ENCODE measurements at places on chromosomes 5 and 9.
A peak's percentile ranks its signal among the peaks of the same experiment; 100 is the strongest.

DNA sequence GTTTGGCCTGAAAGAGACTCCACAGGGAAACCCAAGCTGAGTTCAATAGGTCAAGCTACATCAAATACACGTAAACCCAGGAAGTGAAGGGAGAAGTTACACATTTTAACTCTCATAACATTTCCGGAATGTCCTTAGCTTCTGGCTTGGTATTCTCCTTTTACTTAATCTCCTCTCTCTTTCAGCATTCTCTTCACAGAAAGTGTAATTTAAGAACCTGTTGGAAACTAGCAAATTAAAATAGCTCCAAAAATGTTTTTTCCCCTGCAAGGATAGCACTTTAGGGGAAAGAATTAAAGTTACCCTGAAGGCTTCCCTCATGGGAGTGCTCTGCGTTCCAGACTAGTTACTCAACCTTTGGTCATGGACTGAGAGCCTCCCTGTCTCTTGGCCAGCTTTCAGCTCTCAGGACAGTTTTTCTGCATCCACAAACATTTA is 292.7 kb upstream of the TARS1 start:
- DNase-seq = no peak

DNA sequence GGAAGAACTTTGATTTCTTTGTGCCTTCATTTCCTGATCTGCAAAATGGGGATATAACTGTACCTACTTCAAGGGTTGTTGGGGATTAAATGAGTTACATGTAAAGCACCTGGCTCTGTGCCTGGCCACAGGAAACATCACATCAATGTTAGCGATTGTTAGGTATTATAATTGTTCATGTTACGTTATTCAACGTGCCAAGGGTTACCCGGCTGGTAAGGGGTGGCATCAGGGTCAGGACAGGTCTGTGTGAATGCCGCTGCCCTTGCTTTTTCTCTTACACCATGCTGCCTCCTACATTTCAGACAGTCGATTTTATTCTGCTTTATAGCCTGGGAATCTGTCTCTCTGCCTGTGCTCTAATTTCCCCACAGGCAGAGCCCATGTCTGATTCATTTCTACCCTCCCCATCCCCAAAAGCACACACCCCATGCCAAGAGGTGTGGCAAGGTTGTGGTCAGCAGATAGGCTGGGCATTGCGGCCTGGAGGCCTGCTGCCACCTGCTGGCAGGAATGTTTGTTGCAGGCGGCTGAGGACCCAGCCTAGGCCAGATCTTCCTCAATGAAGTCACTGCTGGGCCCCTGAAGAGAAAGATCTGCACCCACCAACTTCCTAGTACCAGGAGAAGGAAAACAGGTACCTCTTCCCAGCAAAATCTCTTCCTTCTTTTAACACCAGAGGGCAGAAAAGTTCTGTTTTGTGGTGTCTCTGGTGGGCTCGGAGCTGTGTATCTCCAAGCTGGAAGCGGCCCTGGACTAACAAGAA is 5.3 kb downstream of the ANKS6 start:
- peak; percentile 61 for DNase-seq

DNA sequence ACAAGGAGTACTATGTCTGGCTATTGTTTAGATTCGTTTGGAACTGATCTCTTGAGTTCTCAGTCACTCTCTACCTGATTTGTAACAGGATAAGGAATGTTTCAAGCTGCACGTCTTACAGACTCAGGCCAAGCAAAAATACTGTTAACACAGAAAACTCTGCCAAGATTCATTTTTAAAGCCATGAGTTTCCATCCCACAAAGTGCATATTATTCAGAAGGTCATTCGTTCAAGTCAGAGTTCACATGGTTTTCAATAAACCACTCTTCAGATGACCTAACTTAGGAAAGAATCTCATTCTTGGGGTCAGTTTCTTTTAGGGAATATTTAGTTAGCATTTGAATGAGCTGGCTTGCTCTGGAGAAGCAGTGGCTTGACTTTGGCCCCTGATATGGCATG is 49.3 kb downstream of the F2R start:
- no peak for DNase-seq

DNA sequence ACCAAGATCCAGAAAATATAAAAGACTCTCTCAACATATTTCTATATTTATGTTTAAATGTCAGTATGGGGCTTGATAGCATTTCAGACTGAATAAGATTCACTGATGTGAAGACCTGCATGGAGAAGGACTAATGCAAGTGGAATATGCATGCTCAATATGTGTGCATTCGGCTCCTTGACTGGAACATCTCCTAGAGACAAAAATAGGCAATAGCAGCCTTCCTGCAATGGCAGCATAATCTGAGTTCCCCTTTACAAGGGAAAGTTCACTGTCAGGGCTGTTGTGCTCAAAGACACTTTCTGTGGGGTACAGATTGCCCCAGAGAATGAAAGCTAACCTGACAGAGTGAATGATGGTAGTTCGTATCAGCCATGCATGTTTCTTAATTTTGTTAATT is 42.4 kb downstream of the STARD4 start:
- DNase-seq = no peak

- no peak for DNase-seq
These were observed 227.8 kb upstream of the CDH9 start for GRCh38 chr5:27266184-27266583.

DNA sequence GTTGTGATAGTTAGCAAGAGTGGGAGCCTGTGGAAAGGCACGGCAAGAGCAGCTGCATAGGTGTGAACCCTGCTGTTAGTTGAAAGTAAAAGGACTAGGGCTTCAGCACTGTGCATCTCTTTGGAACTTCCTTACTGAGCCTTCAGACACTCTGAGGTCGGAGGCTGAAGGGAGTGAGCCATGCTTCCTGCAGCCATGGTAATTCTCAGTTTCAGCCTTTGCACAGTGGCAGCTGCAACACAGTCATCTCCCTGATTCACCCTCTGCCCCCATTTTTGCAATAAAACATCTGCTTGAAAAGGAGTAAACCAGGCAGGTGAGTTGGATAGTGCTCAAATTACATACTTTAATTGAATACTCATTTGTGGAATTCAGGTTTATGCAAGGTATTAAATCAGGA is 6.5 kb upstream of the TLE4 start:
- DNase-seq = no peak

DNA sequence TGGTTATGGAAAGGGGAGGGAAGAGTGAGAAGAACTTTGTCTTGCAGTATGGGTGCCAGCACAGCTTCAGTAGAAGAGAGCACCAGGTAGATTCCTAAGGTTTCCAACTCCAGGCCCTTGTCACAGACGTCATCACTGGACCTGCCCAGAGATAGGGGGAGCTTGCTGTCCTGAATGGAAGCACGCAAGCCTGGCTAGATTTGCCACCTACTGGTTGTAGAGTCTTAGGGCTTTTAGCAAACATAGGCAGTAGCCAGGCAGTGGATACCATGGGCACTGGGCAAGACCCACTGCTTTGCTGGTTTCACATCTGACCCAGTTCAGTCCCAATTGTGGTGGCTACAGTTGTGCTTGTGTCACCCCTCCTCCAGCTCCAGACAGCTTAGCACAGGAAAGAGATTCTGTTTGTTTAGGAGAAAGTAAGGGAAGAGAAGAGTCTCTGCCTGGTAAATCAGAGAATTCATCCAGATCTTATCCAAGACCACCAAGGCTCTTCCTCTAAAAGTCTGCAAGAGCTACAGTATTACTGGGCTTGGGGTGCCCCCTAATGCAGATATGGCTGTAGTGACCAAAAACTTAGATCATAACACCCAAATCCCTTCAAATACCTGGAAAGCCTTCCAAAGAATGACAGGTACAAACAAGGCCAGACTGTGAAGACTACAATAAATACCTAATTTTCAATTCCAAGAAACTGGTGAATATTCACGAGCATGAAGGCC is 158.9 kb downstream of the HINT1 start:
- no peak for DNase-seq

- no peak for DNase-seq
These were observed 1371.0 kb upstream of the CDH6 start for GRCh38 chr5:29822521-29822920.

DNA sequence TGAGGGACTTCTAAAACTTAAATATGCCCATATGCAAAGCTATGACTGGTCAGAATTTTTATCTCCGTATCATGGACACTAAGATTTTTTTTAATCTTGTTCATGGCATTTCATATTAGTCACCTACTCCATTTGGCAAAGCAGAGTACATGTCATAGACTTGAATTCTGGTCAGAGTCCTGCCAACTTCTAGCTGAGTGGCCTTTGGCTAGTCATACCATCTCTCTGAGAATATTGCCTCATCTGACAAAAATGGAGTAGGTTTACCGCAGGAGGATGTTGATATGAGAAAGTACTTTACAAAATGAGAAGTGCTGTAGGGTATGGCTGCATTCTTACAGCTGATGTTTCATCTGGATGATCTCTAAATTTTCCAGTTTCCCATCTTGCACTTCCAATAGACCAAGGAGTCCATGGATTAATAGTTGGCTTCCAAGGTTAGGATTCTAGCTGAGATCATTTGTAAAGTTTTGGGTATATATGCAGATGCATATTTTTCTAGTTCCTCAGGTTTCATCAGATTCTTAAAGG is 150.8 kb upstream of the NR3C1 start:
- no peak for DNase-seq

DNA sequence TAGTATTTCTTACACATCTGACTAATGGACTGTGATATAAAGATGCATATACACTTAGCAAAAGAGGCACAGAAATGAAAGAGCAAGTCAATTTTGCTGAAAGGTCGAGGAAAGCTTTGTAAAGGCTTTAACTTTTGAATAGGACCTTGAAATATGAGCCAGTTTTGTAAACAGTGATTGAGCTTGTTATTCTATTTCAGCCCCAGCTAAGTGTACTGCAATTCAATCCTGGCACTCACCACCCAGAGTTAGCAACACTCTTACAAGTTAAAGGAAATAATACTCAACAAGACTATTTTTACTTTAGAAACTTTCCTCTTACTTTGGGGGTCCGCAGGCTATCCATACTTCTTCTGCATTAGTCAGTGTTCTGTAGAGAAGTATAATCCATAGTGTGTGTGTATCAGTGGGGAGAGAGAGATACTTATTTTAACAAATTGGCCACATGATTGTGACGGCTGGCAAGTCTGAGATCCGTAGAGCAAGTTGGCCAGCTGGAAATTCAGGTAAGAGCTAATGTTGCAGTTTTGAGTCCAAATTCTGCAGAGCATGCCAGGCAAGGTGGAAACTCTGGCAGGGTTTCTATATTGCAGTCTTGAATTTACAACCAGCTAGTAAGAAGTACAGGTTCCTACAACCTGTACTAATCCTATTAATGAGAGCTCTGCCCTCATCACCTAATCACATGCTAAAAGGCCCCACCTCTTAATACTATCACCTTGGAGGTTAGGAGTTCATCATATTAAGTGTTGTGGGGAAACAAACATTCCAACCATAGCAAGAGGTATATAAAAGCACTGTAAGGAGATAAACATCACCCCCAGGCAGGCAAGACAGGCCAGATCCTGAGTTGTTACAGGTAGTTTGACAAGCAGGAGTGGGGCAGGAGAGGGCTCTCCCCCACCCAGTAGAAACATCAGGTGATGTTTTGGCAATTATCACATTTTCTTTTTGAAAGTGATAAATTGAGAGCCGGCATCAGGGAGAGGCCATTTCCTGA is 33.6 kb downstream of the IL7R start:
- DNase-seq = no peak

DNA sequence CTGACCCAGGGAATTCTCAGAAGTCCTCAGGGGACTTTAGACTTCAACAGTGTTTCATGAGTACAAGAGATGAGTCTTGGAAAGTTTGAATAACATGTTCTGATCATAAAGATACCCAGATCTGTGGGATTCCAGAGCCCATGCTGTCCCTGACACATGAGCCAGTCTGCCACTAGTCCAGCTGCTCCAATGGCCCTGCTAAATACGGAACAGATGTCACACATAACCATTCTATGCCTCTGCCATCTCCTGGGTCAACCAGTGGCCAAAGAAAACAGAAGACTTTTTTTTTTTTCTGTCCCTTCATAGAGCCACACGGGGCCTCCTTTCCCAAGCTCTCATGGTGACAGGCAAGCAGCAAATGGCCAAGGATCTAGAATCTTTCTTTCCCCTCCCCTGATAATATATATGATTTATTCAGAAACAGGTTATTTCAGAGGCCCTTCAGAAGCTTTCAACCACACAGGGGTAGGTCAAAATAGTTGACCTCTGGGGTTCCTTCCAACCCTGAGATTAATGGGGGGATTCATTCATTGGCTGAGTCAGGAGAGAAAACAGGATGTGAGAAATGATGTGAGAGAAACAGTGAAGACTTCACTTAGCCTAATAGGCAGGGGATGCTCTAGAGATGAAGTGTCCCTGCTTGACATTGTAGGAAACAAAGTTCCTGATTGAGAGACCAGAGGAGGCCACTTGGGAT is 367.7 kb downstream of the CDK5RAP2 start:
- no peak for DNase-seq

- no peak for DNase-seq
These were observed 106.1 kb downstream of the GALNT10 start for GRCh38 chr5:154296525-154297159.

DNA sequence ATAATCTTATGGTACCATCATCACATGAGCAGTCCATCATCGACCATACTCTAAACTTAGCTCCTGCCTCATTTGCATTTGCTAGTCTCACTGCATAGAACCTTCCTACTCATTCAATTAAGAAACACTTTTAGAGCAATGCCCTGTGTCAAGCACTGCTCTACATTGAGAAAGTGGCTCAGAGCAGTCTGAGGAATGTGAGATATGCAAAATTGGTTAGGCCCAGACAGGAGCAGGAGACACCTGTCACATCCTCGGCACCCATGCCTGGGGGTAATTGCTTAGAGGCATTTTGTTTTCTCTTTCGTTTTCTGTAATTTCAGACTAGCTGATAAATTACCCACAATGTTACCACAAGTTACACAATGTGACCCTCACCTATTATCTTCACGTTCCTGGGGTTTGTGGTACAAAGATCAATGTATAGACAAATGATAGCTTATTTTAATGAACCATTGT is 4.9 kb upstream of the RARS1 start:
- DNase-seq = no peak

GRCh38 chr5:10854506-10855277 is 93.7 kb upstream of the DAP start:
- DNase-seq = no peak

DNA sequence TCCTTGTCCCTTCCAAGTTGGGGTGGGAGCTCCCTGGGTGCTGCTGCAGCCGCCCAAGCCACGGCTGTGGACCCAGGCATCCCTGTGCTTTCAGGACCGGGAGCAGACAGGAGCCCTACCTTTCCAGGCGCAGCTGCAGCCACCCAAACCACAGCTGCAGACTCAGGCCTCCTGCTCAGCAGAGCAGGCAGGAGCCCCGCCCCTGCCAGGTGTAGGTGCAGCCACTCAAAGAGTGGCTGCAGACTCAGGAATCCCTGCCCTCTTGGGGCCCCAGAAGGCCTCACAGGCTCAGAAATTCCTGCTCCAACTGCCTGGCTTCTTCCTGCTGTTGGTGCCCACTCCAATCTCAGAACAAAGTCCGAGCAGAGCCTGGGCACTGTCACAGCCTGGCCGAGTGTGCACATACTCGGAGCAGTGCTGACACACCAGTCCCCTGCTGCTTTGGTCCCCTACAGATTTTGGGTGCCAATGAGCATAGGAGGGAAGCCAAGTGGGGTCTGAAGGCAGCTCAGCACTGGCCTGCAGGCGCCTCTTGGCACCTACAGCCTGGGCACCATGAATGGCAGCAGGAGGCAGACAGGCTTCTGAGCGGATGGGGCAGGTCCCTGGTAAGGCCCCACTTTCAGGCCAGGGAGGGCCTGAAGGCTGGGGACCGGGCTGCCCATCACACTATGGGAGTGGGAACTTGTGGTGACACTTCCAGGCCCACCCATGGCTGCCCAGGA is 6.0 kb upstream of the TESK1 start:
- DNase-seq = no peak
